Stimulated activated CD8-positive, alpha-beta memory T cell treated with anti-CD3 and anti-CD28 coated beads, Interleukin-7, amount 100 ng/mL, for 4 hours (primary cell): ENCODE measurements at places on chromosomes 3 and 15.

DNA sequence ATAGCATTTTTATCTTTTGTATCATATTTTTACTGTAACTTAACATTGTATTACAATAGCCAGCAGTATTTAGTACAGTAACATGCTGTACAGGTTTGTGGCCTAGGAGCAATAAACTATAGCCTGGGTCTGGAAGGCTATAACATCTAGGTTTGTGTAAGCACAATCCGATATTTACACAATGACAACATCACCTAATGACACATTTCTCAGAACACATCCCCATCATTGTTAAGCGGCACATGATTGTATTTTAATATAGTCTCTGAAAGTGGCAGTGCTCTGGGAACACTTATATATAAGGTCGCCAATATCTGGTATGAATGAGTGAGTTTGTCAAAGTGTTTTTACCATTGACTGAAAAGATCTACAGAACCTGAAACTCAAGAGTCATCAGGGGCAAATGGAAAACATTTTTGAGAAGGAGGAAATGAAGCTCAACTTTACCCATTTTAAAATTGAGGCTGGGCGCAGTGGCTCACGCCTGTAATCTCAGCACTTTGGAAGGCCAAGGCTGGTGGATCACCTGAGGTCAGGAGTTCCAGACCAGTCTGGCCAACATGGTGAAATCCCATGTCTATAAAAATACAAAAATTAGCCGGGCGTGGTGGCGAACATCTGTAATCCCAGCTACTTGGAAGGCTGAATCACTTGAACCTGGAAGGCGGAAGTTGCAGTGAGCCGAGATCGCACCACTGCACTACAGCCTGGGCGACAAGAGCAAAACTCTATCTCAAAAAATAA lies 38.8 kb upstream of the TNFSF10 start:
- no peak for DNase-seq

DNA sequence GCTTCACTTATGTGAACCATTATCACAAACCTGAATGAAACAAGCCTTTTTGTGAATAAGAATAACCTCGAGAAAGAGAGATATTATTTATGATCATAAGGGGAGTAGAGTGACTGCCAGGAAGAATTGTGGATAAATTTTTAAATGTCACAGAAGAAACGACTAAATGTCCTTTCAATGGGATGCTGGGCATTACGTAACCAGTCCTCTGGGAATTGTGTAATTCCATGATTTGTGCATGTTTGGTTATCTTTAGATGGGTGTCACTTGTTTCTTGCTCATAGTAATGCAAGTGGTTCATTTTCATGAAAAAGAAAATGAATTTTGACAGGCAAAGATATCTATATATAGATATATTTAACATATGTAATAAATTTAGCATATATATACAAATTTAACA lies 379.5 kb upstream of the AGTR1 start:
- no peak for DNase-seq

DNA sequence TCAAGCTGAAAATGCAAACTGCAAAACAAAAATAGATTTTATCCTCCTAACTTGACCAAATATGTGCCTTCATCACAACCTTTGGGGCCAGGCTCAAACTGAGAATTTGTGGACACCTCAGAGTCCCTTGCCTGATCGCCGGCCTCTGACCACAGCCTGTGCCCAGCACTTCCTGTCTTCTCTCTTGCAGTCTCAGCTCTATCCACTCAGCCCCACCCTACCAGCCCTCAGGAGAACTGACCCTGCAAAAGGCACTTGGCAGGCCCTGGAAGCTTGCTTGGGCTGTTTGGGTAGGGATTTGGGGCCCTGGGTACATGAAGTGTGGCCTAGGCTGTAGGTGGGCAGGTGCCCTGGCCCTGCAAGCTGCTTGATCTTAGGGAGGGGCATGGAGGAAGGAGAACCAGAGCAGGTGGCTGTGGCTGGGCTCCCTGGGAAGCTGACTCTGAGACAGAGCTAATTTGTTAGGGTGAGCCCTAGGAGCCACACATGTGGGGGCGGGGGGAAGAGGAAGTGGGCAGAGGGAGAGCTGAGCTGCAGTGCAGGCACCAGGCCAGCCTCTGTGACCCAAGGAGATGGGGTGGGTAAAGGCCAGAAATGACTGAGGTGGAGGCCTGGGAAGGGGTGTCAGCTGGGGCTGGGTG lies 8.6 kb downstream of the CLEC3B start:
- DNase-seq: no peak

GRCh38 chr3:172776049-172776717 lies 25.7 kb downstream of the ECT2 start:
- no peak for DNase-seq
